ENCODE measurements at places on chromosomes 12 and 14. TPM values are rescaled to one million over a fixed set of nuclear protein-coding genes. Genes with fewer than 3 reads are reported as not detected.

- no peak for DNase-seq
Observed at GRCh38 chr14:40028991-40029390, 596.8 kb upstream of the FBXO33 start.

- no peak for DNase-seq
Observed at GRCh38 chr12:11673666-11674461, 24.4 kb downstream of the ETV6 start.

GRCh38 chr12:116629480-116629879 lies 70.3 kb downstream of the MAP1LC3B2 start:
- no peak for DNase-seq

- no peak for DNase-seq
Observed at GRCh38 chr12:102690253-102690652, 209.9 kb upstream of the IGF1 start.

KIF5A gene
- total RNA-seq: 50.2 TPM
